ENCODE measurements at places on chromosomes 13 and 19. TPM values are rescaled to one million over a fixed set of nuclear protein-coding genes. Genes with fewer than 3 reads are reported as not detected.

CABP5 gene
- not detected for total RNA-seq

SCAMP4 gene
- total RNA-seq, result 48.6 TPM

PSG3 gene
- total RNA-seq, result 0.07 TPM

LILRA6 gene
- 0.06 TPM for total RNA-seq

SBSN gene
- 3.9 TPM for total RNA-seq

RCBTB2 gene
- 1.0 TPM for total RNA-seq

SIRT6 gene
- total RNA-seq, result 40.9 TPM

CACNG6 gene
- 11.8 TPM for total RNA-seq

MISP gene
- total RNA-seq, result 84.4 TPM

PCDH17 gene
- total RNA-seq, result not detected

KXD1 gene
- total RNA-seq, result 82.7 TPM

TINCR gene
- 2.4 TPM for total RNA-seq

ADM5 gene
- total RNA-seq, result 5.0 TPM

DNAAF3 gene
- total RNA-seq, result 4.6 TPM

FSD1 gene
- total RNA-seq, result 8.1 TPM

PRODH2 gene
- total RNA-seq, result 0.14 TPM

SAE1 gene
- 210 TPM for total RNA-seq

FRY gene
- 0.10 TPM for total RNA-seq
